Activated CD4-positive, alpha-beta T cell treated with anti-CD3 and anti-CD28 coated beads, Interleukin-2, amount 50 U/mL, for 24 hours (primary cell): ENCODE measurements at places on chromosomes 7 and 10.

DNA sequence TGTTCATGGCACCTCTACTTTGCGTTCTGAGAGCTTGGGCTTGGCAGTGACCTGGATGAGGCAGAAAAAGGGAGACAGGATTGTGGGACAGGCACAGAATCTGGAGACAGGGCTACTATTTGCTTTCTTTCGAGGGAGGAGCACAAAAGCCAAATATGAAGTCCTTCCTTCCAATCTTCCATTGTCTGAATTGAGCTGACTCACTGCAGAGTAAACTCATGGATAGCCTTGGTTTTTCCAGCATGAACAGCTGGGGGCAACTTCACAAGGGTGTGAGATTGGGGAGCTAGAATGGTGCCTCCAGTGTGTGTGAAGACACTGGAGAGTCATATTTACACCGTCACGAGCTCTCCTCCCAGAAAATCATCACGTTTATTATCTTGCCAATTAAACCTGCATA lies 55.6 kb upstream of the NRP1 start:
- no peak for DNase-seq

GRCh38 chr10:6100370-6100769 lies 11.5 kb downstream of the RBM17 start:
- no peak for DNase-seq

DNA sequence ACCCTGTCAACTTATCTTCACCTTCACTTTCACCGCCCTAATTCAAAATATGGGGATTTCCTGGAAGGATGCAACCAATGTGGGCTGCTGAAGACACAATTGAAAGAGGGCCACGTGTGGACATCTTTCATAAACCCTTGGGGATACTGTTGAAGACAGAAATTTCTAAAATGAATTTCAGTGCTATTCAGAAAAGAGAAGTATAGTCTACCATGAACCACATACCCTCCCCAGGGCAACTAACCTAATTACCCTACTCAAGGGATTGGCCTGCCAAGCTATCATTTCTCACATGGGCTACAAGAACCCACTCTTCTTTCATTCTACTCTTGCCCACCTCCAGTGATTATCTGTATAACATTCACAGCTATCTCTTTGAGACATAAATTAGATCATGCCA lies 226.0 kb downstream of the PHTF2 start:
- no peak for DNase-seq

DNA sequence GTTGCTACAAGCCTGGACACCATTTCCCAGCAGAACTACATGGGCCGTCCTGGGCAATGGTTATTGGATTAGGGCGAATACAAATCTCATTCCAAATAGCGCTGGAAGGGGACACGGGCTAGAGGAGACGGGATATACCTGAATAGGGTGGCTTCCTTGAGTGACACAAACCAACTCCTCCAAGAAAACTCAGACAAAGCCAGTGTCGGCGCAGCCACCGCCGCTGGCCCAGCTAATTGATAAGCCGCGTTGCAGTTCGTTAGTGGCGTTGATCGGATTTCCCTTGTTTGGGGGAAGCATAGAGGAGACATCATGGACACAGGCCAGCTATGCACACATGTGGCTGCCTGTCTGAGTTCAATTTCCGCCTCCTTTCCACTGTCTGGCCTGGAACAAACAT lies 55.7 kb downstream of the EBF3 start:
- no peak for DNase-seq

GRCh38 chr7:68679459-68680234 lies 918.6 kb upstream of the AUTS2 start:
- no peak for DNase-seq

- no peak for DNase-seq
These were observed 43.9 kb downstream of the DPYSL4 start for GRCh38 chr10:132230557-132231210.

DNA sequence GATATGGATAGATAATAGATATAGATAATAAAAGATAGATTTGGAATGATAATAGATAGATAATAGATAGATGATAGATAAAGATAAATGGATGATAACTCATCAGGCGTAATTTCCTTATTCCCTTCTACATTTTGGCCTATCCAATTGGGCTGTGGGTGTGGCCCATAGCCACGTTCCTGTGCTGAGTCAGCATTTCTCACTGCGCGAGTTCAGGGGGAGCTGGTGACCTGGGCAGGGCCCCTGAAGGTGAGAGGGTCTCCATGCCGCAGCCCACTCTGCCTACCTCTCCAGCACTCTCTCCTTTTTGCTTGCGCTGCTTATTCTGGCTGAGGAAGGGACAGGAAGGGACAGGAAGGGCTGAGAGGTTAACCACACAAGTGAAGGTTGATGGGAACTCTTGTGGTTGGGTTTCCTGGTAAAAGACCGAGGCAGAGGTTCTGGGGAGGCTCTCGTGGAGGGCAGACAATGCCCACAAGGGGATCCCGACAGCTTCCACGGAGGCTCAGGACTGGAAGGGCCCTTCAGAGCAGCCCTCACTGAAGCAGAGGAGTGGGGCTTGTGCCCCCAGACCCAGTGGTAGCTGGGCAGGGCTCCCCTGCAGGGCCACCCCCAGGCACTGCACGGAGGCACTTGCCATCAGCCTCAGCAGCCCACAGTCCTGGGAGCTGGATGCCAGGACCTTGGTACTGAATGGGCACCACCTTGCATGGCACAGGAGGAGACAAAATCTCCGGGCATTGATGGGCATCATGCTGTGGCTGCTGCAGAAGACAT lies 247.3 kb upstream of the PITRM1 start:
- no peak for DNase-seq

- DNase-seq = no peak
These were observed 3.1 kb upstream of the PHYH start for GRCh38 chr10:13302821-13303555.

GRCh38 chr10:103793429-103793828 lies 61.9 kb downstream of the SH3PXD2A start:
- DNase-seq = no peak

DNA sequence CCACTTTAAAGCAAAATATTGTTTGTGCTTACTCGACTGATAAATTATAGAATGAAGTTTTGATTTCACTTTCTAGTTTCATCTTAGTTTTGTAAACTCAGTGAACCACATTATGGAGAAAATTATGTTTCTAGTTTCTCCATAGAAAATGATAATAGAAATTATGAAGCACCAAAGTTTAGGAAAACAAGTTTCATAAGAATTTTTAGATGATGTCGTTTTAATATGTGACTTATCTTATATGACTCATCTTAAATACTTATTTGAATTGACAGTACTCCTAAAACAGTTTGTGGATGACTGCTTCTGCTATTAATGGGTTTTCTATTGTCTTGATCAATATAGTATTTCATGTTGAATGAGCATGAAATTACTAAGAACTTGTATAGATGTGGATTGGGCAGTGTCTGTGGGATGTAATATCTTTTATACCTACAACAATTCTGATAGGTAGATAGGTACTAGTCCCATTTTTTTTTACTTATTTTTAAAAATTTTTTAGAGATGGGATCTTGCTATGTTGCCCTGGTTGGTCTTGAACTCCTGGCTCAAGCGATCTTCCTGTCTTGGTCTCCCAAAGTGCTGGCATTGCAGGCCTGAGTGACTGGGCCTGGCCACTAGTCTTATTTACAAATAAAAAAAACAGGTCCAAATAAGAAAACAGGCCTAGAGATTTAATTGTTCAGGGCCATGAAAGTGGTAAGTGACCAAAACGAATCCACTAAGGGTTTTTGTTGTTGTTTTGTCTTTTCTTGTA lies 3.7 kb downstream of the HBP1 start:
- DNase-seq = no peak

DNA sequence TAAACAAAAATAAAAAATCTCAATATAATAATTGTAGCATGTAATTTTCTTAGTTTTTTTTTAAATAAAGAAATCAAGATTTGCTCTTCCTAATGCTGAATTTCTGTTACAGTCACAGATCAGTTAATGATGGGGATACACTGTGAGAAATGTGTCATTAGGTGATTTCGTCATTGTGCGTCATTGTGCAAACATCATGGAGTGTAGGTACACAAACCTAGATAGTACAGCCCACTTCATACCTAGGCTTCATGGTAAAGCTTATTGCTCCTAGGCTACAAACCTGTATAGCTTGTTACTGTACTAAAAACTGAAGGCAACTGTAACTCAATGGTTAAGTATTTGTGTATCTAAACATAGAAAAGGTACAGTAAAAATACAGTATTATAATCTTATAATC lies 74.4 kb upstream of the LSM8 start:
- no peak for DNase-seq

- DNase-seq = no peak
These were observed 46.5 kb upstream of the EMX2 start for GRCh38 chr10:117496031-117496430.

- no peak for DNase-seq
These were observed 38.3 kb downstream of the PRF1 start for GRCh38 chr10:70564113-70564725.

GRCh38 chr7:13179011-13179582 lies 491.7 kb downstream of the ARL4A start:
- DNase-seq = no peak

DNA sequence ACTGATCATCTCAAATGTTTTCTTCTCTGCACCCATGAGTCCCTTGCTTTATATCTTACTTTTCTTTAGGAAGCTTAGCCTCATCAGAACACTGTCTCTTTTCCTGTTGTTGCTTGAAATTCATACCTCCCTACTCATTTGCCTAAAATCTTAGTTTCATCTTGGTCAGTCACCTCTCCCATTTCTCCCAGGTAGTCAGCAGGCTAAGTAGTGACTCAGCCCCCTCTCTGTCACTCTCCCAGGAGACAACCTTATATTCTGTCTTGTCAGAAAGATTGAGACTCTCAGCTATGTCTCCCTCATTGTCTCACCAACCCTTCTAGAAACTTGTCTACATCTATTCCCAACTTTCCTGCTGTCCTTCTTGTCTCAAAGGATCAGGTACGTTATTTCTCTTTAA lies 280.9 kb downstream of the BBS9 start:
- DNase-seq = no peak

GRCh38 chr10:13862546-13863233 lies 275.9 kb downstream of the PRPF18 start:
- no peak for DNase-seq

GRCh38 chr10:28922127-28922526 lies 244.8 kb downstream of the BAMBI start:
- no peak for DNase-seq

DNA sequence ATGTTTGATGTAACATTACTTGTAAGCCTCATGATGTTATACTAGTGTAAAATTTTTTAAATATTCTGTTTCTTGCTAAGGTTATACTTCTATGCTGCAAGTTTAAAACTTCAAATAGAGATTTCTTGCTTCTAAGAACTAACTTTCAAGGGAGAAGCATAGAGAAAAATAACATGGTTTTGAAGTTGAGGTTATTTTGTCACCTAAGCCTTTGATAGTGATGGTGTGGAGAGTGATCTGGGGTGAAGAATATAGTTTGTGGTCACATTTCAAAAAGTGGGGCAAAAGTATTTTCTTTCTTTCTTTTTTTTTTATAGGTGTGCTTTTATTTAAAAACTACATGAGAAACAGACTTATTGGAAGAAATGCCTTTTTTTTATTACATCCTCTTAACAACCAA lies 162.4 kb downstream of the GATA3 start:
- DNase-seq = no peak

GRCh38 chr10:102634686-102635085 lies 9.6 kb upstream of the TRIM8 start:
- DNase-seq = no peak

- no peak for DNase-seq
These were observed 133.7 kb upstream of the TNS3 start for GRCh38 chr7:47715631-47716068.

DNA sequence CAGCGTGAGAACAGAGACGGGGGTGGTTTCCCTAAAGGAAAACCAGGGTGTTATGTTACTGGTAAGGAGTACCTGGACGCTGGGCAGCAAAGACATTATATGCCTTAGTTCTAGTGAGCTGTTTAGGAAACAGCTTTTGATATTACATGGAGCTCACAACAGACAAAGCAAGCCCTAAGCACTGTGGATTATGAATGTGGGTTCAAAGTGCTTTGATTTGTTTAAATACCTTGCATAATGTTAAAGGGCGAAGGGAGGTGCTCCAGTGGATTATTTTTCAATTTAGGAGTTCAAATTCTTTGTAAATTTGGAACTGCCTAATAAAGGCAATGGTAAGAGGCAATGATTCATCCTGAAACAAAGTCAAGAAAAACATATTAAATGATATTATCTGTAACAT lies 13.8 kb downstream of the WNT16 start:
- DNase-seq = no peak

GRCh38 chr10:130362308-130362761 lies 226.1 kb downstream of the GLRX3 start:
- DNase-seq = no peak

- no peak for DNase-seq
These were observed 178.2 kb upstream of the CSTF2T start for GRCh38 chr10:51877636-51878035.

- DNase-seq = no peak
These were observed 28.9 kb downstream of the RAB11FIP2 start for GRCh38 chr10:118017850-118018249.

DNA sequence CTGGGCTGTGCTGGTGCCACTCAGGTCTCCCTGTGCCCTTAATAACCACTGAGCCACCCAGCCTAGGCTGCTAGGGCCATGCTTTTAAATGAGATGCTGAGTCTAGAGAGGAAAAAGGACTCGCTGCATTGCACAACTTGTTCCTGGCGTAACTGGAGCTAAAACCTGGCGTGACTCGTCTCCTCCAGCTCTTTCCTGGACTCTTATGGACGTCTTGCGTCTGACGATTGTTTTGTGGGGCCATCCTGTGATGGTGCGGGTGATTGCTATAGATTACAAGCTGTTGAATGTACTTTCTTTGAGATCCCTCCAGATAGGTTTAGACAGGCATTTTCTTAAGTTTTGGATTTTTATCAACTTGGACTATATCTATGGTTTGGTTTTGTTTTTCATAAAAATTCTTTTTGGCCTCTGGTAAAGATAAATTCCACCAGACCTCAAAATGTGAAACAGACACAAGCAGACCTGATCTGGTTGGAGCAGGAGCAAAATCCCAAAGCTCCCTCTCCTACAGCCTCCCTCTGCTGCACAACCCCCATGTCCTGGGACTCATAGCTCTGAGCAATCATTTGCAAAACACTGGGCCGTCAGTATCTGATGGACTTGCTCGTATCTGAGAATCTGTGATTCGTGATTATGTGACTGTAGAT lies 230.3 kb downstream of the ARHGAP12 start:
- no peak for DNase-seq

- DNase-seq = no peak
These were observed 22.3 kb upstream of the ZEB1 start for GRCh38 chr10:31296754-31297153.

DNA sequence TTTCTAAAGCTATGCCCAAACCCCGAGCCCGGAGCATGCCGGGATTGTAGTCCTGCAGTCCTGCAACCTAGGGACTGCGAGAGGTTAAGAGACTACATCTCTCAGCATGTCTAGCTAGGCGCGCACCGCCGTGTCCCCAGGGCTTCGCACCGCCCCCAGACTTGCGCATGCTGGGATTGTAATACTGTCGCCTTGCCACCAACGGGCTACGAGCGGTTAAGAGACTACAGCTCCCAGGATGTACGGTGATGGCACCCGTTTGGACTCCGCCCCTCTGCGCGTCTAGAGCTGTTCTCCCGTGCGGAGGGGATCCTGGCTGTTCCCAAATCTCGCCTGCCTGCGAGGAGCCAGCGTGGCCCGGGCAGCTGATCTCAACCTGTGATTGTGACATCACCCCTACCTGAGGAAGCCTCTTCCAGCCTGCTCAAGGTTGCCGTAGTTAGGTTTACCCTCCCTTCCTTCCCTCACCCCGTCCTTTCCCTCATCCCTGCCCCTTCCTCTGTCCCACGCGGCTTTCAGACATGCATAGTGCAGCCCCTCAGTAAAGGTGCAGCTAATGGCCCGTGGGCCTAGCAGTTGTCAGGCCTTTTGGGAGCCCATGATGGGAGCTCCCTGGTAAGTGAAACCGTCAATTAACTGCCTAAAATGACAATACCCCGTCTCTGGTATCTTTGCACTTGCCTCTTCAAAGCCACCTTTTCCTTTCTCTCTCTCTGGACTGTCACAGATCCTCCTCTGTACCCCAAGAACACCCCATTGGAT lies 6.3 kb upstream of the ZNF736 start:
- peak; percentile 82 for DNase-seq
